Fibroblast of pulmonary artery (primary cell): ENCODE measurements at places on chromosomes 6 and 20.
A peak's percentile ranks its signal among the peaks of the same experiment; 100 is the strongest.

- no peak for DNase-seq
These were observed 32.8 kb downstream of the LRP11 start for GRCh38 chr6:149831308-149831820.

- DNase-seq: no peak
These were observed 547.5 kb downstream of the MMUT start for GRCh38 chr6:48915591-48915990.

DNA sequence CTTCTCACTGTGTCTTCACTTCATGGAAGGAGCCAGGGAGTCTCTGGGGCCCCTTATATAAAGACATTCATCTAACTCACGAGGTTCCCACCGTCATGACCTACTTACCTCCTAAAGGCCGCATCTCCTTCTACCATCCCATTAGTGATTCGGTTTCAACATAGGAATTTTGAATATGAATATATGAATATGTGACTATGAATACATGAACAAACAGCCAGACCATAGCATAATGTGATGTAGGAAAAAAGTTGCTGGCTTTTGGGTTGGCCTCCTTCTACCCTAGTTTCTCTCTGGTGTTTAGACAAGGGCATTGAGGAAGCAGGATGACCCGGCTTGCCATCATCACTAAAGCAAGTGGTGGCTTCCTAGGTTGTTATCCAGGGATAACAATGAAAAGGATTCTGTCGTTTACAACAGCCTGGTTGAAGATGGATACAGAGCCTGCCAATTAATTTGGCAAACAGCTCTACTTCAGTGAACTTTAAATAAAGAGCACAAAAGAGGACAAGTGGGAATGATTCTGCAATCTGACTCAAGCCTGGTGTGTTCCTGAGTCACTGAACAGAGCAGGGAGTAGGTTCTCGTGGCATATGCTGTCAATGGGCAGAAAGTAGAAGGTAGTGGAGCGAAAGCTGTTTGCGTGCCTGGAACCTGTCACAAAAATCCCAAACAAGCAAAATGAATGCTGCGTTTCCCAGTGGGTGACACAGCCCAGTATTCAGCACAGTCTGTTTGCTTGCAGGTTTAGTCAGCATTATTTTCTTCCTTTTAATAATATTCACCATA lies 44.0 kb upstream of the DOK5 start:
- no peak for DNase-seq

- DNase-seq: no peak
These were observed 61.3 kb downstream of the SAMD5 start for GRCh38 chr6:147569788-147570187.

DNA sequence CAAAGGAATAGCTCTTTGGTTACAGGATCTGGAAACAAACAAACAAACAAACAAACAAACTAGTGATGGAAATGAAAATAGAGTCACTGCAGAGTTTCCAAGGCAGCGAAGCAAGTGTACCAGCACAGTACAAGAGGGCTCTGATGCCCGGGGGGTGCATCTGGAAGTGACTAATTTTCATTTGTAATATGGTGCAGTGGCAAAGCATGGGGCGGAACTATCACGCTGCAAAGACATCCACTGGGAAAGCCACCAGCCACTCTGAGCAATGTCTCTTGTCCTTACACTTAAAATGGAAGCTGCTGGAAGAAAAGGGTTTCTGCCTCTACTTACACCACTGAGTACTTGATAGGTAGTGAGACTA lies 44.4 kb upstream of the NEDD9 start:
- no peak for DNase-seq

- DNase-seq: no peak
These were observed 34.1 kb upstream of the RIN2 start for GRCh38 chr20:19723813-19724430.

- DNase-seq: peak; percentile 13
These were observed 148.7 kb upstream of the PHACTR3 start for GRCh38 chr20:59455402-59456341.

- DNase-seq: no peak
These were observed 6.3 kb downstream of the ME1 start for GRCh38 chr6:83424392-83425018.

DNA sequence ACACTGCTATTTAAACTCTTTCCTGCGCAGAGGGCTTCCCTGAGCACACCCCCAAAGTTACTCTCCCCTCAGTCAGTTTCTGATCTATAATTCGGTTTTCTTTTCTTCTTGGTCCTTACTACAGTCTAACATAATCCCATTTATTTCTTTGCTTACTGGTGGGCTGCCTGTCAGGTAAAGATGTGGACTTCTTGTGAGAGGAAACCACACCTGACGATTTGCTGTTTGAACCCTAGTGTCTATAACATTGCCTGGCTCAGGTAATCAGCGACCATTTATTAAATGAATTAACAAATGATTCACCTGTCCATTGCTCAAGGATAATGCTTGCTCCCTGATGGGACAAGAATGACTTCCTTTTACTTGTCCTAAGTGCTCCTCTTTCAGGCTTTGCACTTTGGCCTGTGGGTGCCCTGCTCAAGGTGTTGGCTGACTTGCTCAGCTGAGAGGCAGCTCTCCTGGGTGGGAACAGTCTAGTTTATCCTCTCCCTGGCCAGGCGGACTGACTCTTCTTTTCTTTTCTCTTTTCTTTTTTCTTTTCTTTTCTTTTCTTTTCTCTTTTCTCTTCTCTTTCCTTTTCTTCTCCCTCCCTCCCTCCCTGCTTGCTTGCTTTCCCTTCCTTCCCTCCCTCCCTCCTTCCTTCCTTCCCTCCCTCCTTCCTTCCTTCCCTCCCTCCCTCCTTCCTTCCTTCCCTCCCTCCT lies 233.1 kb downstream of the BCAS1 start:
- DNase-seq: no peak

DNA sequence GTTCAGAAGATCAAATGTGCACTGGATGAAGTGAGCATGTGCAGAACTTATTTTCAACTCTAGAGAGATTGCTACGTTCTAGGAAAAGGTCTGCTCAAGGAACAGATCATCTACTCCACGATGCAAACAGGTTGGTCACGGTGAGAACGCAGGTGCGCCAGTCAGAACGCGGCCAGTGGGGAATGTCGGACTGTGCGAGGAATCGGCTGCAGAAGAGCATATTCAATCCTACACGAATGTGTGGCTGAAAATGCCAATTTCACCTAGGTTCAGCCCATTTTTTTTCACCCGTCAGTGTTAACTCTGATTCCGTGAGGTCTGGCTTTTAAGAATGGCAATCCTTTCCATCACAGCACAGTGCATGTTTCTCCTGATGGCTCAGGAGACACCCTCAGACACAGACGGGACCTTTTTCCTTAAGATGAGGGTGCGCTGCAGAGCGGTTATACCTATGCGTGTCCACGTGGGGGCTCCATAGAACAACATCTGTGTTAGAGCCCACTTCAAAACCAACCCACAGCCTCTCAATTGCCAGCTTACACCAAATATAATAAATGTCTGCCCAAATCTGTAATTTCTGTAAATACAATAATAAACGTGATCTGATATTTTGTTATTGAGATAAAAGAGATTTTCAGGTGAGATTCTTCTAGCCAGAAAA lies 250.4 kb downstream of the FOXA2 start:
- DNase-seq: peak; percentile 73

DNA sequence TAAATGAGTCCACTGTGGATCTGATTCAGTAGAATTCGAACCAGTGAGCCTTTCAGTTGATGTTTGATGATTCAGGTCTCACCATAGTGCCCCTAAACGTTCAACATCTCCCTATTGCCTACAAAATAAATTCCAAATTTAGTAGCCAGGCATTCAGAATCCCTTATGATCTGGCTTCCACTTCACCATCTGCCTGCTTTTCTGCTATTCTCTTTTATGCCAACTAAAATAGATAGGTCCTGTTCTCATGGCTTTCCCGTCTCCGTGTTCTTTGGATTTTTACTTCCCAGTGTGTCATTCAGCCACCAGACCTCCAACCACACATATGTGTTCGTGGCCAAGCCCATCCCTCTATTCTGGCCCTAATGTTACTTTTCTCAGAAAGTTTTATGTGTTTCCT lies 410.4 kb downstream of the LMBRD1 start:
- DNase-seq: no peak

DNA sequence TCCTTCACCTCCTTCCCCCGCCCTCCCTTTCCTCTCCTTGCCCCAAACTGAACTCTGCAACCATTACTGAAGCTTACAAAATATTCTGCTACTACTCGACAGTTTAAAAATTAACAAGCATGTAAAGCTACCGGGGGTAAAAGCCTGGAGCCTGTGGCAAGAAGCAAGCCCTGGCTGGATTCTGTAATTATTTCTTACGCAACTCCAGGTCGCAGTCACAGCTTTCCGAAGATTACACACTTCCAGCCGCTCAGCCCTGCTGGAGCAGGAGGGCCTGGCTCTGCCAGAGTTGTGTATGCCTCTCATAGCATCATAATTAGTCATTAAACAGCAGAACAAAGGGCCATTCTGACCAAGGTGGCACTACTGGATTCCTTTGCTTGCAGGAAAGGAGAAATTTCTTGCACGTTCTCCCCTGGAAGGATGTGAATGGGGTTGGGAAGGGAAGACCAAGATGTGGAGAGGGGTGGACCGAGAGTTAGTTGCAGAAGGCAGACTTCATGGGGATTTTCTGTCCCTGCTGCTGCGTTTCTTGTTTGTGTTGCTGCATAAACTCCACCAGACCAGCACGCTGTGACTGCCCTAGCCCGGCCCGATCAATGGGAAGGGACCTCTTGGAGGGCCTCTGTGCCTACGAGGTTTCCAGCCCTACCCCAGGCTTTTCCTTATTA lies 23.6 kb downstream of the FOXQ1 start:
- DNase-seq: peak; percentile 71
